NCI-H774 (cell line): ENCODE measurements at places on chromosomes 5 and 9.

DNA sequence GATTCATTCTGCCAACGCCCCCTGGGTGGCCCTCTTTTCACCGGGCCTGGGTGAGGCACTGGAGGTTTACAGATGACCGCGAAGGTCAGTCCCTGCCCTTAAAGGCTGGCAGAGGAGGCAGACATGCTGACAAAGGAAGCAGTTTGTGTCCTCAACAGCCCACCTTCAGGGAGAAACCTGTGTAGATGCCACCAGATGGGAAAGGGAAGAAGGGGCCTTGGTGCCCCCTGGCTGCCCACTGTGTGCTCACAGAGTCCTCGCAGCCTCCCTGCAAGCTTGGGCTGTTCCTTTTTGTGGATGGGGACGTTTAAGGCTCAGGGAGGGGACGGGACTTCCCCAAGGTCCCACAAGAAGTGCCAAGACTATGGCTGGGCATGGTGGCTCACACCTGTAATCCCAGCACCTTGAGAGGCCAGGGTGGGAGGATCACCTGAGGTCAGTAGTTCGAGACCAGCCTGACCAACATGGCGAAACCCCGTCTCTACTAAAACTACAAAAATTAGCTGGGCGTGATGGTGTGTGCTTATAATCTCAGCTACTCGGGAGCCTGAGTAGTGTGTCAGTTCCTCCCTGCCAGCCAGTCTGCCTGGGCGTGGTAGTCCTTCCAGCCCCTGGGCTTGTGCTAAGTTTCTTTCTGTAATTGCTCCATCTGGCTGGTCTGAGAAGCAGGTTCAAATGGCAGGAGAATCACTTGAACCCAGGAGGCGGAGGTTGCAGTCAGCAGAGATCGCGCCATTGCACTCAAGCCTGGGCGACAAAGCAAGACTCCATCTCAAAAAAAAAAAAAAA is 36.2 kb downstream of the NEK6 start:
- DNase-seq, result no peak

- no peak for DNase-seq
These were observed 753 bp downstream of the ARHGAP26 start for GRCh38 chr5:142770650-142771609.

DNA sequence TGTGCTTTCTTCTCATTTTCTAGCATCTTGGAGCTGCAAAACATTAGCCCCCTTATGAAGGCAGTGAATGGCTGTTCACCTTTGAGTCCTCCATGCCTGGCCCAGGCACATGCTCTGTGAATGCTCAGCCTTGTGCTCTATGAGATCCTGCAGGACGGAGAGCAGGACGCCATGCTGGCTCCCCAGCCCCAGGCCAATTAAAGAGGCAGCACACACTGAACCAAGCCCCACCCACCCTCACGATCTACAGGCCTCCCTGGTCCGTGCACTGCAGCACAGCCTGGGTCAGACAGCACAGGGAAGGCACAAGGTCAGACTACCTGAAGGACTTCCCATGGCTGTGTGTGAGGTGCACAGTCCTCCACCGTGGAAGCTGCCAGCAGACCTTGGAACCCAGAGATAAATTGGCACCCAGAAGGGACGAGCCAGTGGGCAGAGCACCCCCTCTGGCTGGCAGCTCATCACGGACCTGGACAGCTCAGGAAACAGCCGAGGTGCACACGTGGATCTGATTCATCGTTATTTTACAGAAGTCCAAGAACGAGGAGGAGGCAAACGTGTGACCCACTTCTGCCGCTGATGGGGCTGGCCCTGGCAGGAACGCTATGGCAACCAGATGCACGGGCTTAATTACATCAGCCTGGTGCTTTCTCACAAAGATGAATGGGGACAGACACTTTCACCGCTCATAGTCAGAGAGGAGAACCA is 59.5 kb downstream of the OLFM1 start:
- DNase-seq, result no peak

GRCh38 chr5:115977988-115978387 is 15.7 kb downstream of the LVRN start:
- no peak for DNase-seq

GRCh38 chr9:12766357-12766756 is 8.5 kb upstream of the LURAP1L start:
- no peak for DNase-seq

DNA sequence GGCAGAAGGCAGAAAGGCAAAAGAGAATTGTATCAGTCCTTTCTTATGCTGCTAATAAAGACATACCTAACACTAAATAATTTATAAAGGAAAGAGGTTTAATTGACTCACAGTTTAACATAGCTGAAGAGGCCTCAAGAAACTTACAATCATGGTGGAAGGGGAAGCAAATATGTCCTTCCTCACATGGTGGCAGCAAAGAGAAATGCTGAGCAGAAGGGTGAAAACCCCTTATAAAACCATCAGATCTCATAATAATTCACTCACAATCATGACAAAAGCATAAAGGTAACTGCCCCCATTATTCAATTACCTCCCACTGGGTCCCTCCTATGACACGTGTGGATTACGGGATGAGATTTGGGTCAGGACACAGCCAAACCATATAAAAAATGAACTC is 312.5 kb upstream of the PTGER4 start:
- no peak for DNase-seq

- DNase-seq, result no peak
These were observed 601.1 kb downstream of the KCTD16 start for GRCh38 chr5:144771802-144772201.

DNA sequence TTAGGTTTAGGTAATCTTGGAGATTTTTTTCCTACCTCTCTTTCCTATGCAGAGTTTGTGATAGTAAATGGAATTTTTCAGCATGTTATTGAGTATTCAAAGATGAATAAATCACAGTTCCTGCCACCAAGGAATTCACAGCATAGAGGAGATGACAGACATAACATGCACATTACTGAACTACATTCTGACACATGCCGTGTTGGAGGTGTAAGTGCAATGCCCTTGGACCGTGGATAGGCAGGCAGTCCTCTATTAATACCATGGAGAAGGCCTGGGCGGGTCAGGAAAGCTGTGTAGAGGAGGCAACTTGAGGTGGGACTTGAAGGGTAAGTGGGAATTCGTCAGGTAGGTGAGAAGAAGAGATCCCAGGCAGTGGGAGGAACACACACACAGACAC is 43.9 kb downstream of the MCCC2 start:
- DNase-seq, result no peak

GRCh38 chr9:19913151-19913550 is 124.3 kb upstream of the SLC24A2 start:
- DNase-seq, result no peak

GRCh38 chr9:121312169-121312568 is 44.2 kb downstream of the GSN start:
- DNase-seq, result no peak

DNA sequence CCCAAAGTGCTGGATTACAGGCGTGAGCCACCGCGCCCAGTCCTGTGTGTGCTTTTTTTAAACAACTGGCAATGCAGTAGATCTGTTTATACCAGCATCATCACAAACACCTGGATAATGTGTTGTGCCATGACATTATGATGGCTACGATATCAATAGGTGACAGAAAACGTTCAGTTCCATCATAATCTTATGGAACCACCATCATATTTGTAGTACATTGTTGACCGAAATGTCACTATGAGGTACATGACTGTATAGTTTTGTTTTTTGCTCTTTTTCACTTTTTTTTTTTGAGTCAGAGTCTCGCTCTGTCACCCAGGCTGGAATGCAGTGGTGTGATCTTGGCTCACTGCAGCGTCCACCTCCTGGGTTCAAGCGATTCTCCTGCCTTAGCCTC is 24.4 kb downstream of the ANKRD55 start:
- DNase-seq, result no peak

DNA sequence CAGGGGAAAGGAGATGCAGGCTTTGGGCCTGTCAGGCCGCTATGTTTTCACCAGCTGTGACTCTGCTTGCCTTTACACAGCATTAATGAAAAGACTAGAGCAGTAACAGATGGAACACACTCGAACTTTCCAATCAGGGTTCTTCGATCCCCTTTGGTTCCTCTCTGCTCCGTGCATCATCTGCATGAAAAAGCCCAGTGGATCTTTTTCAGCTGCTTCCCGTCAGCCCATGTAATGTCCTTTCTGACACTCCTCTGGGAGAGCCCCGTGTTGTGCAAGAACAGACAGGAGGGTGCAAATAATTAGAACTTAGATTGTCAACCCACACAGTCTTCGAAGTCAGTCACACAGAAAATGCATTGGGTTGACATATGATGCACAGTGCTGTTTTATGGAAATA is 448.9 kb upstream of the ZNF462 start:
- no peak for DNase-seq

GRCh38 chr5:139149477-139150199 is 48.5 kb downstream of the SIL1 start:
- DNase-seq, result no peak

DNA sequence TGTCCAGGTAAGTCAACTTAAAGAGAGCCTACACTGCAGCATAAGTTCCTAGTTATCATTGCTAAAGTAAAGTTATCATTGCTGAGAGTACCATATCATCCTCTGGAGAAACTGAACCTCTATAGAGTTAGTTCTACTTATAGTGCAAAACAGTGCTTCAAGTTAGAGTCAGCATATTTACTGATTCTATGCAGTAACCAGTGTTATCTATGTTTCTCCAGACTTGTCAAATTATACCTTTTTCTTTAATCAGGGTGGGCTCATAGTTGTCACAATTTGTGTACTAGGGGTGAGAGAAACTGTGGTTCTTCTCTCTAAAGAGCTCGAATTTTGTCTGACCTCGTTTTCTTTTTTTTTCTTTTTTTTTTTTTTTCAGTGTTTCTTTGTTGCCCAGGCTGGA is 79.6 kb downstream of the ANXA2R start:
- no peak for DNase-seq

DNA sequence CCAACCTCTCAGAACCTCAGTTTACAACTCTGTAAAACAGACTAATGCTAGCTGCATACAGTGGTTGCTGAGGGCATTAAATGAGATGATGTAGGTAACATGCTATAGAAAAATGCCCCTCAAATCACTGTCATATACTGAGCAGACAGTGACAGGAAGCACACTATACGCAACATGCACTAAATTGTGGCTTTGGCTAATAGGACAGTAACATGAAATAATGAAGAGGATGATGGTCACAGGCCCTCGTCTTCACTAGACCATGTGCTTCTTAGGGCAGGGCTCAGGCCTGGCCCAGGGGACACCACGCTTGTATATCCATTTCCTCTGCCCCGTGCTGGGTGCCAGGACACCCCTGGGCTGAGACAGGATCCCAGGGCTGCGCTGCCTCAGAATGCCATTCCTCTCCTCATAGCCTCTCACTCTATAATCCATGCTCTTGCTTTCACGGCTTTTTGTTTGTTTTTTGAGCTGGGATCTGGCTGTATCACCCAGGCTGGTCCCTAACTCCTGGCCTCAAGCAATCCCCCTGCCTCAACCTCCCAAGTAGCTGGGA is 18.9 kb downstream of the CSF1R start:
- DNase-seq, result no peak

DNA sequence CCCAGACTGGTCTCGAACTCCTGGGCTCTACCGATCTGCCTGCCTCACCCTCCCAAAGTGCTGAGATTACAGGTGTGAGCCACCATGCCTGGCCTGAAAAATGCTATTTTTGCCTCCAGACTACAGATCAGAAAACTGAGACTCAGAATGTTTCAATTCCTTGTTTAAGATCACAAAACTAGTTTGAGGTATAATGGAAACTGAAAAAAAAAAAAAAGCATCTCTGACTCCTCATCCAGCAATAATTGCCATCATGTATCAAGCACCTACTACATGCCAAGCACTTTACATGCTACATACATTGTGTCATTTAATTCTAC is 35.6 kb downstream of the PLAC8L1 start:
- no peak for DNase-seq

- DNase-seq, result no peak
These were observed 4.0 kb downstream of the FAM169A start for GRCh38 chr5:74862221-74862620.

DNA sequence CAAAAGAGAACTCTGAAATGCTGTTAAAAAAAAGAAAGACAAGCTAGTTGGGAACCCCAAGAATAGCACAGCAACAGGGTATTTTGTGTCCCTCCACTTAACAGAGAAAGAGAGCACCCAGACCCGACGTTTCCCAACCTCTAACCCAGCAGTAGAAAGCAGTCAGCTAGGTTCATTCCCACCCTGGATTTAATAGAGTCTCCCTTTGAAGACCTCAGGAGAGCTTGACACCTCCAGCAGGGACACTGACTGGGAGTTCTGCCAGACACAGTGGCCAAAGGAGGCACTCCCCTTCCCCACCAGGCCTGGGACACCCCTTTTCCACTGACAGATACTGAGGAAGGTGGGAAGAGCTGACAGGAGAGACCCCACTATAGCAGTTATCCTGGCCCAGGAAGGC is 337.5 kb upstream of the MSX2 start:
- DNase-seq, result no peak

DNA sequence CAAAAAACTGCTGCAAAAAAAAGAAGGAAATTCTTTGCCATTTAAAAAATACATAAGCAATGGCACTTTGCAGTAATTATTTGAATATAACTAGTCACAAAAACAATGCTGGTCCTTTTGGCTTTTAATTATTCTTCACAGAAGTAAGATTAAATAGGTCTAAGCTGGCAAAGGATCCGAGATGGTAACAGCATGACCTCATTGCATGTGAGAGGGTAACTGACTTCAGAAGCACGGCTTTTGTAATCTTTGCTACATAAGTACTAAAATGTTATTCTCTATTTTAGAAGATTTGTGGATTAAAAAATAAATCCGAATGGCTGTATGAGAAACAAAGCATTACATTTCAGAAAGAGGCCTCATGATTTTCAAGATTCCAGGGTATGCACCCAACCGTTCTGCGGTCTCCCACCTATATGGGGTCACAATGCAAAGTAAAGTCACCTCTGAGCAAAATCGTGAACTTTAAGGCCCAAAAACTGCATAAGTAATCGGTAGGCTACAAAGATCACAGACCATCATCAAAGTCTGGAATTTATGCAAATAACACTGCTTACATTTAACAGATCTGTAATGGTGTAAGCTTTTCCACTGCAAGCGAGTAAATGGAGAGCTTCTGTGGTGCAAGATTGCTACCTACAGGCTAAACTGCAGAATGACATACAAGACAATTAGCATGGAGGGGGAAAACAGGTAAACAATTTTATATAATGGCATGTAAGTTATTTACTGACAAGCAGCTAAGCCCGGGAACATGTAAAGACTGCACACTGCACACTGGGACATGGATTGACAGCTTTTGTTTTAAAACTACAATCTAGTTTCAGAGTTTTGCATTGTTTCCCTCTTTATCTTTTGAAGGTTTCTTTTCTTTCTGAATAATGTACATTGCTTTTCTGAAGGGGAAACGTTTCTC is 231.6 kb downstream of the SLF1 start:
- DNase-seq, result peak; percentile 62

DNA sequence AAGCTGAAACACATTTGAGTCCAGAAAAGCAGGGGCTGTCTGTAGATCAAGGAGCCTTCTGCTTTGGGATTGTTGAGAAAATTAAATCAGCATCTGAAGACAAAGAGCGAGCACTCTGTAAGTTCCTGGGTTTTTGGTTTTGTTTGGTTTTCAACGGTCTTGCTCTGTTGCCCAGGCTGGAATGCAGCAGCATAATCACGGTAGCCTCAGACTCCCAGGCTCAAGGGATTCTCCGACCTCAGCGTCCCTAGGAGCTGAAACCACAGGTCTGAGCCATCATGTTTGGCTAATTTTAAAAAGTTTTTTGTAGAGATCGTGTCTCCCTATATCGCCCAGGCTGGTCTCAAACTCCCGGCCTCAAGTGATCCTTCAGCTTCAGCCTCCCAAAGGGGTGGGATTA is 266.5 kb upstream of the ADAMTS16 start:
- DNase-seq, result no peak

GRCh38 chr9:92947268-92948037 is at the start of gene FGD3:
Gene FGD3 (plus strand): TSS chr9:92947523. CDS start chr9:92976257, 28,734 bp downstream.
- peak; percentile 57 for DNase-seq
